Colonic mucosa (tissue), 4 donors: ENCODE measurements at places on chromosomes 2 and 18. TPM values are rescaled to one million over a fixed set of nuclear protein-coding genes. Genes with fewer than 3 reads are reported as not detected.

- DNase-seq: no peak
Measured at GRCh38 chr2:8162552-8162951, 519.3 kb upstream of the ID2 start.

DNA sequence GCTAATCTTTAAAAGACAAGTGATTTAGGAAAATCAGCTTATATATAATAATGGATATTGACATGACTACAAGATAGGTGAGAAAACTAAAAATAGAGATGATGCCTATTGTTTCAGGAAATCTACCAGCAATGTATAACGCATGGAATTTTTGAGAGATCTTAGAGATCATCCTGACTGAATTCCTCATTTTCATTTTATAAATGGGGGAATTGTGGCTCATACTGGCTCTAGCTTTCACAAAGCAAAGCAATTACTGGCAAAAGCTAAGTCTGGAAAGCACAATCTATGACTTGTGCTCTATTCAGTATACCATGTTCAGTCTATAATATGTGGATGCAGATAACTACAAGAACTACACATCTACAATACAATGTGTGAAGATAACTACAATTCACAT lies 51.9 kb upstream of the FANCL start:
- DNase-seq: no peak

GRCh38 chr2:99656994-99657393 lies 167.2 kb upstream of the REV1 start:
- no peak for DNase-seq

DNA sequence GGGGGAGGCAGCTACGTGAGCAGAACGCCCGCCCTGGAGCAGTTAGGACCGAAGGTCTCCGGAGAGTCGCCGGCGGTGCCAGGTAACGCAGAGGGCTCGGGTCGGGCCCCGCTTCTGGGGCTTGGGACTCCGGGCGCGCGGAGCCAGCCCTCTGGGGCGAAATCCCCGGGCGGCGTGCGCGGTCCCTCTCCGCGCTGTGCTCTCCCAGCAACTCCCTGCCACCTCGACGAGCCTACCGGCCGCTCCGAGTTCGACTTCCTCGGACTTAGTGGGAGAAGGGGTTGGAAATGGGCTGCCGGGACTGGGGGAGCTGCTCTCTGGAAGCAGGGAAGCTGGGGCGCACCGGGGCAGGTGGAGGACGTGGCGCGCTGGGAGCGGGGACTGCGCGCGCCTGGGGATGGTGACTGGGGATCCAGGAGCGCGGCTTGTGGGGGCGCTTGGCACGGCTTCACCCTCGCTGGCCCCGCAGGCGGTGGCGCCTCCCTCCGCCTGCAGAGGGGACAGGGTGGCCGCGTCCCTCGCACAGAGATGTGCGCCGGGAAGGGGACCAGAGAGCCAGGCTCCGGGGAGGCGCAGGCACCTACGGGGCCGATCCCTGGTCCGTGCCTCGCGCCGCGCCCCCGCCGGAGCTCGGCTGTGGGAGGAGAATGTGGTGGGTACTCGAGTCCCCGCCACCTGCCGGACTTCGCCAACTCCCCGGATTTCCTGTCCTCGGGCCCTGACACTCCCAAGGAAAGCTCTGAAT lies 688 bp downstream of the CDH20 start:
- DNase-seq: no peak

DNA sequence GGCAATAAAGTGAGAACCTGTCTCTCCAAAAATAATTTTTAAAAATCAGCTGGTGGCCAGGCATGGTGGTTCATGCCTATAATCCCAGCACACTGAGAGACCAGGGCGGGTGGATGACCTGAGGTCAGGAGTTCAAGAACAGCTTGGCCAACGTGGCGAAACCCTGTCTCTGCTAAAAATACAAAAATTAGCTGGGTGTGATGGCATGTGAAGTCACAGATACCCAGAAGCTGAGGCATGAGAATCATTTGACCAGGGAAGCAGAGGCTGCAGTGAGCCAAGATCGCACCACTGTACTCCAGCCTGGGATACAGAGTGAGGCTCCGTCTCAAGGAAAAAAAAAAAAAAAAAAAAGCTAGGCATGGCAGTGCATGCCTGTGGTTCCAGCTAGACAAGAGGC lies 7.4 kb upstream of the GPR75 start:
- DNase-seq: no peak

GRCh38 chr2:27572439-27572838 lies 10.4 kb upstream of the ZNF512 start:
- no peak for DNase-seq

GRCh38 chr2:16303273-16303577 lies 362.4 kb downstream of the CYRIA start:
- DNase-seq: no peak

GRCh38 chr18:72613534-72613930 lies 69.4 kb upstream of the CBLN2 start:
- DNase-seq: no peak

GRCh38 chr2:139155991-139156390 lies 375.8 kb upstream of the NXPH2 start:
- no peak for DNase-seq

NTSR2 gene
- not detected for total RNA-seq

FAM237A gene
- total RNA-seq: not detected

REG3A gene
- 0.32 TPM for total RNA-seq
